ENCODE measurements at places on chromosomes 1 and 21.

- no peak for DNase-seq
Observed at GRCh38 chr1:40658751-40659648, 6.5 kb downstream of the RIMS3 start.

- DNase-seq = no peak
Observed at GRCh38 chr1:118998171-118998570, 10.0 kb upstream of the TBX15 start.

DNA sequence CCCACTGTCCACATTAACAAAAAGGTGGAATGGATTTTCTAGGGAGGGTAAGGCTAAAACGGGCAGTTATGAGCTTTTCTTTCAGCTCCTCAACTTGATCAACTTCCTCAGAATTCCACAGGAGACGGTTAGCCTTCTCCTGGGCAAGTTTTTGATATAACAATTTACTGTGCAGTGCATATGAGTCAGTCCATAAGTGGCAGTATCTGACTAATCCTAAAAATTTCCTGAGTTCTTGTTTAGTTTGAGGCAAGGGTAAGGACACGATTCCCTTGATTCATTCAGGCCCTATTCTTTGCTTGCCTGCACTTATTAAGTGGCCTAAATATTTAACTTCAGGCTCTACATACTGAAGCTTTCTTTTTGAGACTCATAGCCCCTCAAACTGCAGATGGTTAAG is 6.2 kb upstream of the AADACL3 start:
- no peak for DNase-seq

GRCh38 chr1:230917284-230918135 is 49.2 kb upstream of the C1orf198 start:
- peak; percentile 66 for DNase-seq

DNA sequence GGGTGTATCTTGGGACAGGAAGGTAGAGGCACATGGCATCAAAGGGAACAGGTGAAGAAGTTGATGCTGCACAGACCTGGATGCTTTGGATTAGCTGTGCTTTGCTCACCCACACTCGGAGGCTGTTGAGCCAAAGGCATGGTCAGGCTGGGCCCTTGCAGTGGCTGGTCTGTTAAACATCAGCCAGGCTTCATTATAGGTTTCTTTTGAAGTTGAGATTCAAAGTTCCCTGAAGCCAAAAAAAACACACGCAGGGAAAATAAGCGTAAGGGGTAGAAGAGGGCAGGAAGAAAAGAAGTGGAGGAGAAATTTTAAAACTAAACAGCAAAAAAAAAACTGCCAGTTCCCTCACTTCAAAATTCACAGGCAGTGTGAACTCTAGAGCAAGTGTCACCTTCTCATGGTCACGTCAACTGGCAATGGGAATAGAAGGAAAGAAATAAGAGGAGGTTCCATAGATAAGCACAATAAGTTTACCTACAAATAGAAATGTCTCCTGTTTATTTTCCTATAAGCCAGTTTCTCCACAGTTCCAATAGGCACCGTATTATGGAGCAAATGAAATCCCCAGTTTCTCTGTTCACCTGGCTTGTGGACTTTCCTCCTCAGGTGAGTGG is 139.5 kb downstream of the PAPPA2 start:
- no peak for DNase-seq

GRCh38 chr1:88892357-88892877 is 1.1 kb upstream of the GTF2B start:
- DNase-seq = no peak

DNA sequence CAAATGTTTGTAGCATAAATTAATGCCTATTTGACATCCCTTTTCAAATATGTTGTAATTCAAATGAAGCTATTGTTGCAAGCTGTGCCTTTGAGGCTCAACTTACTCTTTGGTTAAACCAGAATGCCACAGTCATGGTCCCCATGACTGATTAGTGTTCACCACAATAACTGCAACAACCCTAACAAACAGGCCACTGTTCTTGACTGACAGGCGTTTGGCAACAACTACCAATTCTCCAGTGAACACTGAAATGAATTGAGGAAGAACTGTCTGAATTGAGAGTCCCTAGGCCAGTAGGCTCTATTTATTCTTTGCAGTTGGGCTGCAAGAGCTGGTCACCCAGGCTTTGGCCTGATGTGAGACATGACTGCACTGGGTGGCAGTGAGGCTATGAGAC is 6.6 kb upstream of the TMEM167B start:
- peak; percentile 100 for DNase-seq
